ENCODE measurements at places on chromosomes 2 and 18. TPM values are rescaled to one million over a fixed set of nuclear protein-coding genes. Genes with fewer than 3 reads are reported as not detected.

SLC19A3 gene
- total RNA-seq, result 1.8 TPM

POMC gene
- 0.91 TPM for total RNA-seq

NRBP1 gene
- 65.9 TPM for total RNA-seq

- no peak for DNase-seq
Measured at GRCh38 chr18:60193780-60194179, 178.8 kb downstream of the MC4R start.

DNA sequence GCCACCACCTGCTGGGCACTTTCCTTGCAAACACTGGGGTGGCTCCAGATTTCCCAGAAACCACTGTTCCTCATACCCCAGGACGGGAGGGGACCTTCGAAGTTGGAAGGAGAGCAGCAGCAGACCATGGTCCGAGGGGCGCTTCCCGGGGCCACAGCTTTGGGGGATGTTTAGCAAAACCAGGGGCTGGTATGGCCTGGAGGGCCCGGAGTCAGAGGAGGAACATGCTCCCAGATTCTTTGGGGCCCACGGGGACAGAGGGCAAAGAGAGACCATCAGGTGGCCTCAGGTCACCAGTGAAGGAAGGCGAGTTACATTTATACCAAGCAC, 25.3 kb downstream of the HS6ST1 start:
- DNase-seq, result no peak

GRCh38 chr2:98601532-98602132, 6.7 kb downstream of the COA5 start:
- peak; percentile 57 for DNase-seq

Data from cerebellum (tissue), 4 donors.